Activated T-helper 17 cell treated with anti-CD3 and anti-CD28 coated beads, Interleukin-2, amount 50 U/mL, for 72 hours (primary cell): ENCODE measurements at places on chromosomes 6 and 20. TPM values are rescaled to one million over a fixed set of nuclear protein-coding genes. Genes with fewer than 3 reads are reported as not detected.

- ATAC-seq, result no peak
These were observed 32.7 kb upstream of the MANEA start for GRCh38 chr6:95544517-95545225.

Gene RAET1L
- total RNA-seq, result not detected

DNA sequence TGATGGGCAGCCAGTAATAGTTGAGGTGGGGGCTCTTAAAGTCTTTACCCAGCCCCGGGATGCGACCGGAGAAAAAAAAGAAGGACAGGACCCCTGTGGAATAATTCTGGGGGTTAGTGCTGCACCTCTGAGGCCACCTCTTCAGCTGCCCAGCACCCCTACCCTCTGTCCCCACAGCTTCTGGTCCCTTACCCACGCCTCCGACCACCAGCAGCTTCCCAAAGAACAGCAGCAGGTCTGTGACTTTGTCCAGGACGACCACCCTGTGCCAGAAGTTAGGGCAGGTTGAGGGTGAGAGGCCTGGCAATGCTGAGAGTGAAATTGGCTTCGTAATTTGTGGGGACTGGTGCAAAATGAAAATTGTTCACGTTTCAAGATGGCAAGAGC, 2.2 kb upstream of the NEU1 start:
- no peak for ATAC-seq

GRCh38 chr6:20334962-20335361, 66.7 kb upstream of the E2F3 start:
- ATAC-seq, result no peak
